GM12864 (cell line): ENCODE measurements at places on chromosomes 2 and 18.

GRCh38 chr2:140085674-140086073, 1305.5 kb upstream of the NXPH2 start:
- DNase-seq = no peak

- DNase-seq = no peak
These were observed 168.4 kb downstream of the LOXHD1 start for GRCh38 chr18:46488471-46489213.

GRCh38 chr2:28408764-28409599, 16.3 kb downstream of the FOSL2 start:
- no peak for DNase-seq

DNA sequence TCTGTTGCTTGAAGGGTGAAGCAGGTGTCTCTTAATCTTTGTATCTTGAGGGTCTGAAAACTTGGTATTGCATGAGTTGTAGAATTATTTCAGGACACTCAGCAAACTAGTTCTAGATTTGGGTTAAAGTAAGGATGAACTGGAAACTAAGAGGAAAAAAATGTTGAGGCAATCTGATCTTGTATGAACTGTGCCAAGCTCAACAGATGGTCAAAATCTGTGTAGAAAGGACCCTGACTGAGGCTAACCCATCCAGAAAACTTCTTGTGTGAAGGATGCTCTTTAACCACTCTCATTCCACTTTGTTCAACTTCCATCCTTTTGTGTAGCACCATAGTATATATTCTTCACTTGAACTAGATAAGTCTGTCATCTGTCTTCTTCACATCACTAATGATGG, 861.7 kb downstream of the SLC4A3 start:
- no peak for DNase-seq

- DNase-seq = no peak
These were observed 67.0 kb downstream of the NCAPH start for GRCh38 chr2:96402591-96402990.

GRCh38 chr2:57726294-57726693, 320.3 kb upstream of the VRK2 start:
- peak; percentile 7 for DNase-seq

- no peak for DNase-seq
These were observed 34.6 kb downstream of the SH3BP4 start for GRCh38 chr2:234986390-234986789.

GRCh38 chr2:233651430-233651829, 15.2 kb downstream of the UGT1A10 start:
- no peak for DNase-seq

GRCh38 chr2:74372674-74373073, 7.4 kb downstream of the DCTN1 start:
- DNase-seq = no peak
